ENCODE measurements at places on chromosomes 6 and 20.
A peak's percentile ranks its signal among the peaks of the same experiment; 100 is the strongest.

GRCh38 chr20:8306937-8307336 is 174.9 kb downstream of the PLCB1 start:
- DNase-seq = no peak

DNA sequence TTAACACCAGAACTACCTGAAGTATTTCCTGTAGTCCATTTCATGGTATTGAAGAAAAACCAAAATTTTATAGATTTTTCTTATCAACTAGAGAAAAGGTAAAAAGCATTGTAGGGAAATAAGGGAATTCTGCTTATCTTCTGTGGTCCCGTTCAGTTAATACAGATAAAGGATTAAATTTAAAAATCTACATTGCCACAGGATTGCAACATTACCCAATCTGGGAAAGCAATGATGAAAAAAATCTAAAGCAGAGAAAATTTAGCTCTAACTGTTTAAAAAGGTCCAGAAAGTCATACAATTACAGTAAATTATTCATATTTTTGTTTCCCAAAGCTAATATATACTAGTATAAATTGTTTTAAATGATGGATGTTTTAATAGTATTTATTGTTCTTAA is 18.0 kb downstream of the POLH start:
- no peak for DNase-seq

DNA sequence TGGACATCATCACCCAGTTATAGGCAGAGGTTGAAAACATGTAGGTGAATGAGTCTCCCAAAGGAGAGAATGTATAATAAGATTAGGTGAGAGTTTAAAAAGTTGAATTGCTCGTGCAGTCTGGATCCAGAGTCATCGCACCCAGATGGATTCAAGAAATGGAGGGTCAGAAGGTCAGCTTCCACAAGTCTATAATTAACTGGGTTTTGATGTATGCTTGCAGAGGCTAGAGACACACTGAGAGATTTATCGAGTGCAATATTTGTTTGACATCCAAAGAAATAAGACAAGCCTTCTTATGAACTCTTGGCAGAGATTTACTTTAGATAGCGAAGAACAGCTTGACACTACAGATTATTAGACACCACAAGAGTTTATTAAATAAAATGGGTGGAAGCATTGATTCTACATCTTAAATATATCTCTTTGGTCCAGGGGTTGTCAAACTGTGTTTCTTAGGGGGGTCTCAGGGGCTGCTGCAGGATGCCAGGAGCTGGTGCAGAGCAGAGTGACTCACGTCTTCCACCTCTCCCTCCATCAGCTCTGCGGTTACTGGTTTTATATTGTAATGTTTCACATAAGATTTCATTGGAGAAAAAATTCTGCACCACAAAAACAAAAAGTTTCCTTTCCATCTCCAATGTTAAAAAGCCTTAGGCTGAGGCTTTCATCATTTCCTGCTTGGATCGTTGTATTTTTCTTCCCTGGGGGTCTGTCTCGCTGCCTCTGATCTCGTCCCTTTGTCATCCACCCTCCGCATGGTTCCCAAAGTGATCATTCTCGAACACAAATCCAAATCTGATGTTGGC is 176.2 kb upstream of the AHI1 start:
- peak; percentile 12 for DNase-seq

GRCh38 chr6:141307309-141307998 is 825.3 kb upstream of the GJE1 start:
- no peak for DNase-seq

GRCh38 chr6:14707276-14707675 is 538.6 kb upstream of the JARID2 start:
- DNase-seq = no peak

GRCh38 chr6:20341096-20341495 is 60.6 kb upstream of the E2F3 start:
- DNase-seq = no peak

DNA sequence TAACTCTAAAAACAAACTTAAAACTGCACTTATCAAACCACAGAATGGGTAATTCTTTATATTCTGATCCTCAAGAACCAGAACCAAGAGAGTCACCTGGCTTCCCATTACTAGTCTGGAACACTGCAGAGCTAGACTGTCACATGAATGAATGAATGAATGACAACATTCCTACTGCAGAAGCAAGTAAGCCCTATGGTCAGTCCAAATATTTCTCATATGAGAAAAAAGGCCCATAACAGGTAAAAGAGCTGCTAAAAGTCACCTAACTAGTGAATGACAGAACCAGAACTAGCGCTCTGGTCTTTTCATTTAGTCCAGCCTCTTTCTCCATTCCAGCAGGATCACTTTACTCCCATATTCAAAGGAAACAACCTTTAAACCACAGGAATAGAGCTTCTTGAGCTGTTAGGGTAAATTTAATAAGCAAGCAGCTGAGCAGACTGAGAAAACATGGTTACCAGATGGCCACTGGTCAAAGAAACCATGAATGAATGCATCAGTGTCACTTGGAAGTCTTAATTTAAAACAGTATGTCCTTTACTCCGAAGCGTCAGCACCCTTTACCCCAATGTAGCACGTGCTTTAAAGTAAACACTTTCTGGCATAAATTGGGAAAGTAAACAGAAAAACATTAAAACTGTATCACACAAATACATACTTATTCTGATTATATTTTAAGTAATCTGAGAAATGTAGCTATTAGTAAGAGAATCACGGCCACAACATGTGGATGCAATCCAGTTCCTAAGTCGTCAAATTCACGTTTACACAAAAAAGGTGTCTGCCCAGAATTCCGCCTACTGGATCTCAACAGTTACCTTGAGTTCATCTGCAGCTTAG is 1.4 kb downstream of the PREP start:
- peak; percentile 68 for DNase-seq

DNA sequence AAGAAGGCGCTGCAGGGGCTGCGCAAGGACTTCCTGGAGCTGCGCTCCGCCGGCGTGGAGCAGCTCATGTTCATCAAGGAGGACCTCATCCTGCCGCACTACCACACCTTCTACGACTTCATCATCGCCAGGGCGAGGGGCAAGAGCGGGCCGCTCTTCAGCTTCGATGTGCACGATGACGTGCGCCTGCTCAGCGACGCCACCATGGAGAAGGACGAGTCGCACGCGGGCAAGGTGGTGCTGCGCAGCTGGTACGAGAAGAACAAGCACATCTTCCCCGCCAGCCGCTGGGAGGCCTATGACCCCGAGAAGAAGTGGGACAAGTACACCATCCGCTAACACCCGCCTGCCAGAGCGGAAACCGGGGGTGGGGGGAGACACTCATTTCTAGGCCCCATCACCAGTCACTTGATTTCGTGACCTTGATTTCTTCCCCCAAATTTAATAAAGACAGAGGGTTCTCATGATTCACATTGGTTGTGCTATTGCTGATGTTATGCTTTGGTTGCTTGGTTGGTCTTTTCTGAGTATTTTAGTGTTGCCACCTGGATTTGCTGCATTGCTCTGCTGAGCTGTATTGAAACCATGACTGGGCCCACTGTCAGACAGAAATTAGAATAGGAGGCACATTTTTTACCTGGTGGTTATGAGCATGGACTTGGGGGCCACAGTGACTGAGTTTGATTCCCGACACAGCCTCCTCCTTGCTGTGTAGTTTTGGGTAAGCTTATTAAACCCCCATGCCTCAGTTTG is 1.5 kb downstream of the FAM50B start:
- no peak for DNase-seq

GRCh38 chr6:155894758-155895157 is 439.1 kb upstream of the NOX3 start:
- DNase-seq = no peak

GRCh38 chr6:88619951-88620350 is 343.5 kb downstream of the RNGTT start:
- no peak for DNase-seq

DNA sequence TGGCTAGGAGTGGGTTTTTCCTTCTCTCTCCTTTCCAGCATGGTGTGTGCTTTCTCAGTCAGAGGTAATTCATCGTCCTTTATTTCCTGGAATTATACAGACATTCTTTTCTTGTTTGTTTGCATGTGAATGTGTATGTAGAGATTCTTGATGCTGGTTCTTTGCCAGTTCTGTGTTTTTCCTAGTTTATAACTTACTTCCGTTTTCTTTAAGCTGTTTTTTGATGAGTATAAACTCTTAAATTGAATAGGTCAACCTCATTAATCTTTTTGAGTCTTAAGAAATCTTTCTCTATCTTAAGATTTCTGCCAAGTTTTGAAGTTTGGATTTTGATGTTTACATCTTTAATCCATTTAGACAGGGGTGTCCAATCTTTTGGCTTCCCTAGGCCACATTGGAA is 38.7 kb downstream of the IGF2R start:
- no peak for DNase-seq

DNA sequence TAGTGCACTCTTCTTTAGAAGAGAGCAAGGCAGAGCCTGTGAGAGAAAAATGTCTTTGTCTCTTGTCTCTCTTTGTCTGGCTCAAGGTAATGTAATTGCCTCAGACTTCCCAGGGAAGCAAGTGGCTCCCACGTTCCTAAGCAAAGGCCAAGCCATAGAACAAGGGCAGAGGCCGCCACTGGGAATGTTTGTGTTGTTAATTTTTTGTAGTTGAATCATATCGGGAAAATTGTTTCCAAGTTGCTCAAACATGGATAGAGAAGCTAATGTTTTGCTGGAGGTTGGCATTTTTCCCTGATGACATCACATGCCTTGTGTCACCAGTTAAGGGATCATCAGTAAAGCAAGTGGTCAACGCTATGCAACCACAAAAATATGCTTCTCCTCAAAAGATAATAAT is 211.5 kb upstream of the FOXA2 start:
- peak; percentile 95 for DNase-seq

GRCh38 chr6:2546901-2547300 is 203.8 kb downstream of the MYLK4 start:
- DNase-seq = no peak

- DNase-seq = no peak
Observed at GRCh38 chr6:117489003-117489402, 6.5 kb downstream of the DCBLD1 start.

DNA sequence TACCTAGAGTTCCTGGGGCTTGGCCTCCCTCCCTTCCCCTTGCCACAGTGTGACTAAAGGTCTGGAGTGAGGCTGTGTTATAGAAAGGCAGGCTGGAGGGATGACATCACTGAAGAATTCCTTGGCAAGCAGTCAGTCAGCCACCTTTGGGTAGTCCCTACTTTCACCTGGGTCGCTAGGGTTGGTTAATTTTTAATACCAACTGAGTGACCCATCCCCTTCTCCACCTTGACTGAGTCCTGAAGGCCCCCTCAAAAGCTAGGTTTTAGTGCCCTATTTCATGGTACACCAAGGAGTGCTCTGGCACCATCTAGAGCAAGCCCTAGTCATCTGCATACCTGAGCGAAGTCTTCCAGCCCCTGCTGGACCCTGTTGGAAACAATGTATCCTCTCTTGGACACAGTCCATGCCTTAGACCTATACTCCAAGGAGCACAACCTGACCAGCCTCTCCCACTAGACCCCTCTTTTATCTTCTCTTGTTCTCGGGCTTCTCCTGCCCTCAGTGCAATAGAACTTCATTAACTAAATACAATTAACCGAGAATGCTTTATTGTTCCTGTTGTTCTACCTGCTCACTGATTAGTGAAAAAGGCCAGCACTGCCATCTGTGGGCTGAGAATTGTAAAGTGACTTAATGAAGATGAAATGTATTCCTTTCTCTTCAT is 44.6 kb downstream of the RIN2 start:
- DNase-seq = no peak

GRCh38 chr20:57844626-57845596 is 135.1 kb upstream of the PMEPA1 start:
- DNase-seq = no peak

DNA sequence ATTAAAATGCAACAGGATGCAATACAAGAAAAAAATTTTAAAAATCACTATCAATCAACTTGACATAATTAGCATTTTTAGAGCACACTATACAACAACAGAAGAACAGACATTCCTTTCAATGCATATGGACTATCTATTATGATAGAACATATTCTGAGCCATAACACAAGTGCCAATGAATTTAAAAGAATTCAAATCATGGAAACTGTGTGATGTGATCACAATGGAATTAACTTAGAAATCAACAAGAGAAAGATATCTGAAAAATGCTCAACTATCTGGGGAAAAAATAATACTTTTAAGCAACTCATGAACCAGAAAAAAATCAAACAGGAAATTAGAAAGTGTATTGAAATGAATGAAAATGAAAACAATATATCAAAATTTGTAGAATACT is 106.3 kb downstream of the ADTRP start:
- DNase-seq = peak; percentile 51

DNA sequence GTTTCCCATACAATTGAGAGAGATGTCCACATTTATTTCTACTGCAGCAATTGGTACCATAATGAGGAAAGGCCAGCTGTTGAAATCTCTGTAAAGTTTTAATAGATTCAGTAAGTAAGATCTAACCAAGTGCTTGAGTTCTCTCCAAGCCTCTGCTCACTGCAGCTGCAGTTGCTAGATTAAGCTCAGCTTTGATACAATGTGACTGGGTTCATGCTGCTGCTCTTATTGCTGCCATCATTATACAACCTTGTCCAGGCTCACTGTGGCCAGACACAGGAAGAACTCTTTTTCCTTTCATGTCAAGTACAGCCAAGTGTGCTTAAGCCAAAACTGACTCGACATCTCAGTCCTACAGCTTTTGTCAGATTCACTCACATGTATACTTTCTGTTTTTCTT is 423.5 kb downstream of the GJA1 start:
- peak; percentile 56 for DNase-seq

DNA sequence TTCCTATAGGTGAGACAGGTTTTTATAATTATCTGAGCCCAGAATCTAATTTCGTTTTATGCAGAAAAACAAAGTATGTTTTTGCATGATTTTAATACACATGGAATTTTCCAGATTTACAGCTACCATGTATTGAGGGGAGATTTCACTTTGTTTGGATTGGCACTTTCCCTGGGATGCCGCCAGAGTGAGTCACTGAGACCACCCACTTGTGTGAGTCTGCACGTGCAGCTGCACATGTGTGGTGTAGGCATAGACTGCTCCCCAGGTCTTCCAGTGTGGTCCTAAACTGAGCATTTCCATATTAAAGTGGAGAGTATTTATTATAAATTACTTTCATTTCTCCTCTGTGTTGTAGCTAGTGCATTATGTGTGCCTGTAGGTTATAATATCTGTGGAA is 186.8 kb downstream of the UBE3D start:
- DNase-seq = peak; percentile 32

- DNase-seq = no peak
Observed at GRCh38 chr6:127518191-127518709, 885 bp downstream of the MTCL3 start.

DNA sequence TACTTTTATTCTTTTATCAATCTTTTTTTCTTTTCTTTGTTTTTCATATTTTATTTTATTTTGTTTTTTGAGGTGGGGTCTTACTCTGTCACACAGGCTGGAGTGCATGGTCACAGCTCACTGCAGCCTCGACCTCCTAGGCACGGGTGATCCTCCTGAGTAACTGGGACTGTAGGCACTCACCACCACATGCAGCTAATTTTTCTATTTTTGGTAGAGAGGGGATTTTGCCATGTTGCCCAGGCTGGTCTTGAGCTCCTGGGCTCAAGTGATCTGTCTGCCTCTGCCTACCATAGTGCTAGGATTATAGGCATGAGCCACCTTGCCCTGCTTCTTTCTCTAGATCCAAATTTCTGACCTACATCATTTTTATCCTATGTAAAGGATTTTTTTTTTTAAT is 153.2 kb downstream of the CDKAL1 start:
- no peak for DNase-seq
